Fibroblast of upper back skin (primary cell): ENCODE measurements at places on chromosomes 2 and 18.

GRCh38 chr18:12231986-12232385 lies 22.2 kb upstream of the CIDEA start:
- no peak for DNase-seq

GRCh38 chr2:20955277-20956026 lies 88.4 kb downstream of the APOB start:
- DNase-seq, result no peak

GRCh38 chr2:12694990-12695774 lies 21.6 kb upstream of the TRIB2 start:
- no peak for DNase-seq

GRCh38 chr2:152166633-152167032 lies 8.9 kb downstream of the STAM2 start:
- no peak for DNase-seq

- no peak for DNase-seq
These were observed 14.1 kb upstream of the MSH2 start for GRCh38 chr2:47388888-47389287.

GRCh38 chr2:71696381-71696780 lies 243.0 kb downstream of the DYSF start:
- no peak for DNase-seq

DNA sequence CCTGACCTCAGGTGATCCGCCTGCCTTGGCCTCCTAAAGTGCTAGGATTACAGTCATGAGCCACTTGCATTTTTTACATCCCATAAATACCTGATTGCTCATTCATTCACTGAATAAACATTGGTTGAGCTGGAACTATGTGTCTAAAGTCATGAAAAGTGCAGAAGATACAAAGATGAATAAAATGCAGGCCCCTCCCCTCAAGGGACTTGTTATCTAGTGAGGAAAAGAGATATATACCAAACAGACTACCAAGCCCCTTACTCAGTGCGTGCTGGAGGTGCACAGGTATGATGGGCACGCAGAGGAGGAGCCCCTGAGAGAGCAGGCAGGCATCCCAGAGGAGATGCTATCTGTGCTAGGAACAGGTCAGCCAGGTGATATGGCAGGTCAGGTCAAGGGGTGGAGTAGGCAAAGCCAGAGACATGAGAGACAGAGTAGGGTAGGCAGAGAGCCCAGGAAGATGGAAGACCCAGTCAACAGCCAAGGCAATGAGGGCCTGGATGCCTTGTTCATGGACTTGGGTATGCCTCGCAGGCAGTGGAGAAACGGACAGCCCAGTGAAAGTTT lies 7.7 kb downstream of the FHL2 start:
- DNase-seq, result peak; percentile 73

DNA sequence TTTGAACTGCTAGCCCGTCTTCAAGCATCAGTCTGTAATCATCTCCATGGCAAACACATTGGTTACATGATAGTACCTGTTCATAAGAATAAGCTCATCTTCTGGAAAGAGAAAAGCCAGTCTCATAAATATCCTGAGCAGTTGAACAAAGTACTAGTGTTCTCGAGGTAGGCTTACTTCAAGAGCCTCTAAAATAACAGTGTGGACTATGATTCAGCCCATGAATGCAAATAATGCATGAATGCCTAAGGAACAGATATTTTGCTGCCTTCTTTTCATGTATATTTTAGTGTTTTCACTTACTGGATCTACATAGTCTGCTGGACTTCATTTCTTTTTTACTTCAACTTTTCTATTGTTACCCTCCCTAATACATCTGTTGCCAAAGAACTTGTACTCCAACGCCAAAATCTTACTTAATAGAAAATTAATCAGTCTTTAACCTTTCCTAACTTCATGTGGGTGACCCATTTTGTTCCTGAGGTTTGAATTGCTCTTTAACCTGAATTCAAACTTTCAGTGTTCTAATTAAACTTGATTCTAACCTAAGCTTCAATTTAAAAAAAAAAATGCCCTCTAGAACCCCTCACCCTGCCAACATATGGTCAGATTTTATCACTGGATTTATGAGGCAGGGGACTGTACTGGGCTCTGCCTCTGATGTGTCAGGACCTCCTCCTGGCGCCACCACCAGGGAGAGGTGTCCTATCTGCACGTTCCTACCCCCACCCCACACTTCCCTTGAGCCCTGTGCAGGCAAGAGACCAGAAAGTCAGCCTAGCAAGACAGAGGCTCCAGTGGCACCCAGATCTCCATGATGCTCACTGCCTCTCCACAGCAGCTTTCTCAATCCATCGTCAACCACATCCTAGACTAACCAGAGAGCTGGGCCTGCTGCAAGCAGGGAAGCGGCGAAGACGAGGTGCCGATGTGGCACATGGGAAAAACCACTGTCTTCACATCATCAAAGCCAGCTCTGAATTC lies 264.7 kb upstream of the ID2 start:
- DNase-seq, result peak; percentile 46

DNA sequence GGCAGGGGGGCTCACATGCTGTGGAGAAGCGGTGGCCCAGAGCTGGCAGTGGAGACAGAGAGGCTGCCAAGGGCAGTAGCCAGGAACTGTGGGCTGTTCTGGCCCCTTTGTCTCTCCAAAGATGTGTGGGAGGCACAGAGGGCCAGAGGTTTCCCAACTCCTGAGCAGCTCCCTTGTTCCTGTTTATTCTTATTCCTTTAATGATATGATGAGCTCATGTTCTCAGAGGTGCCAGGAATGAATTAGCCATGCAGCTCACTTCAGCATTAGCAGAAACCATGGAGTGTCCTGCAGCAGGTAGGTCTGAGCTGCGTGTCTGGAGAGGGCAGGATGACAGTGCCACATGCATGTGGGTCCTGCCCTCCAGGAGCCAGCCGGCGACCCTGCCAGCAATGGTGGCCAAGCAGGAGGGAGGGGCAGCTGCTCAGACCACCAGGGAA lies 77.9 kb upstream of the FZD7 start:
- no peak for DNase-seq

- DNase-seq, result no peak
These were observed 15.7 kb downstream of the GPR35 start for GRCh38 chr2:240640939-240641338.

DNA sequence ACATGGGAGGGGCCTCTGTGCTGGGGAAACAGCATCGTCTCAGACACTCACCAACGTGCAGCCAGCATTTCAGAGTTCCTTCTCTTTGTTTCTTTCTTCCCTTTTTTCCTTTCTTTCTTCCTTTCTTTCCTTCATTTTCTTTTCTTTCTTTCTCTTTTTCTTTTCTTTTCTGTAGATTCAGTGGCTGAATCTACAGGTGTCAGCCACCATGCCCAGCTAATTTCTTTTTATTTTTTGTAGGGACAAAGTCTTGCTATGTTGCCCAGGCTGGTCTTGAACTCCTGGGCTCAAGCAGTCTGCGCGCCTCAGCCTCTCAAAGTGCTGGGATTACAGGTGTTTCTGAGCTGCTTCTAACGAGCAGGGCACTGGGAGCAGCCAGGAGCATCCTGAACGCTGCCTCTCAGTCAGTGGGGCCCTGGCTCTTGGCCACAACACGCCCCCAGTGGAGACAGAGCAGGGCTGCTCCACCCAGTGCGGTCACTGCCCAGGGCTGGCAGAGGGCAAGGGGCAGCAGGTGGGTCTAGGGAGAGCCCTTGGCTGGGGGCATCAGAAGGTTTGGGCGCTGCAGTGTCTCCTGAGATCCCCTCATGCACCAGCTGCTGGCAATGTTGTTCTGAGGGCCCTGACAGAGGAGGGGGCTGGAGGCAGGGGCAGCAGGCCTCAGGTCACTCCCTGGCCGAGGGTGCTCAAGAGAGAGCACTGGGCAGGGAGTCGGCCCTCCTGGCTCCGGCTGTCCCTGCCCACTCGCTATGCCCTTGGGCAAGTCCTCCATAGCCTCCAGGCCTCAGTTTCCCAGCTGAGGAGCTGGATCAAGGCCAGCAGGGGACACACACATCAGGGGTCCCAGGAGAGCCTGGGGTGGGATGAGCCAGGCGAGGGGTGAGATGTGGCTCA lies 4.7 kb upstream of the KLHL30 start:
- DNase-seq, result no peak

GRCh38 chr2:186629250-186629996 lies 39.6 kb downstream of the ITGAV start:
- DNase-seq, result peak; percentile 62

- peak; percentile 47 for DNase-seq
These were observed 51.9 kb downstream of the PTPRM start for GRCh38 chr18:7618891-7619442.

DNA sequence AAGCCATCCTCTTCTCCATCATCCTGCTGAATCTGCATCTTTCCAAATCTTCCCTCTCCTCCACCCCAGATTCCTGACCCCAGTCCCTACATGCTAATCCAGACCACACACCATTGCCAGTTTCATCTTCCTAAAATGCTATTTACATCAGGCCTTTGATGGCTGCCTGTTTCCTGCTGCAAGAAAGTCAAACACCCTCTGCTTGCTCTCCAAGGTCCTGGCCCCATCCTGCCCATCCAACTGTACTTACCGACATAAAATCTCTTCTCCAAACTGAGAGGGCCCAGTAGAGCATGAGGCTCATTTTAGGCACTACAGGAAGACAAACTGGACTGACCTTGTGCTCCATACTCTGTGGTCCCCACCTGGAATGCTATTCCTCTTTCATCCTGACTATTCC lies 19.0 kb downstream of the ALK start:
- no peak for DNase-seq

GRCh38 chr2:3189961-3190360 lies 187.7 kb downstream of the EIPR1 start:
- DNase-seq, result no peak

- no peak for DNase-seq
These were observed 49.2 kb downstream of the HNRNPLL start for GRCh38 chr2:38553554-38553953.

- no peak for DNase-seq
These were observed 41.7 kb downstream of the POLR1A start for GRCh38 chr2:86064006-86064405.

DNA sequence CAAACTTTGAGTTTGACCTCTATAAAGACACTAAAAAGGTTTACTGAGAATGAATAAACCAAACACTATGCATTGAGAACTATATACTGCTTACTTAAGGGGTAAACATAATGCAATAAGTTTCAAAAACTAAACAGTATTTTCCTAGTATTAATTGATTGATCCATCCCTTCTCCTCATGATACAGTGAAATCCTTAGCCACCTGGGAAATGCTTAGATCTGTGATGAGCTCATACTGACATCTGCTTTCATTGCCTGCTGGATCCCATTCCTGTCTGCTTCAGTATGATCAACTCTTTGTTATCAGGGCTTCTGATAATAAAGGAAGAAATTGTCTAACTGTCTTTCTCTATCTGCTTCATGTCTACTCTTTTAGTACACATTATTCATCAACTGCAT lies 74.9 kb upstream of the UBE2E3 start:
- no peak for DNase-seq

DNA sequence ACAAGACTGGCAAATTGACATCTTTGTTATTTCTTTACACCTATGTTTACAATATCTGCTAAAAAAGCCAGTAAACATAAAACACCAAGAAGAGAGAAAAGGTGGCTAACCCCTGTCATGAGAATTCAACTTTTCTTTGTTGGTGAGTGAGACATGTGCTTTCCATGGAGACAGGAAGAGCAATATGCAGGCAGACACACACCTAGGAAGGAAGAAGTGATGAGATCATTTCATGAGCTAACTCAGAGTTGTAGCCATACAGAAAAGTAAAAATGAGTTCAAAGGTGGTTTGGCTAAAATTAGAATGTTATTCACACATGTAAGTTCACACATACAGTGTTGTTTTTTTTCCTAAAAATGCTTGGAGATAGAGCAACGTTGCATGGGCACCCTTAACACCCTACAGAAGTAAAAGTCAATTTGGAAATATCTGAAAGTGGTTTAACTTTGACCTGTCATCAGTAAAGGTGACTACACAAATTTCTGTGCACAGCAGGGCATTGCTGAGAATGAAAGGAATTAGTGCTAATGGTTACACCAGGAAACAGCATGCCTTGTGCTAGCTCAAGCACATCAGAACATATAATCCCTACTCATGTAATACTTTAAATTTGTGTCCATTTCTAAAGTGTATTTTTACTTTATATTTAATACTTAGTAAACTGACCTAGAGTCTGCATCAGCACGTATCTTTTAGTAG lies 557.6 kb downstream of the CBLN2 start:
- no peak for DNase-seq

DNA sequence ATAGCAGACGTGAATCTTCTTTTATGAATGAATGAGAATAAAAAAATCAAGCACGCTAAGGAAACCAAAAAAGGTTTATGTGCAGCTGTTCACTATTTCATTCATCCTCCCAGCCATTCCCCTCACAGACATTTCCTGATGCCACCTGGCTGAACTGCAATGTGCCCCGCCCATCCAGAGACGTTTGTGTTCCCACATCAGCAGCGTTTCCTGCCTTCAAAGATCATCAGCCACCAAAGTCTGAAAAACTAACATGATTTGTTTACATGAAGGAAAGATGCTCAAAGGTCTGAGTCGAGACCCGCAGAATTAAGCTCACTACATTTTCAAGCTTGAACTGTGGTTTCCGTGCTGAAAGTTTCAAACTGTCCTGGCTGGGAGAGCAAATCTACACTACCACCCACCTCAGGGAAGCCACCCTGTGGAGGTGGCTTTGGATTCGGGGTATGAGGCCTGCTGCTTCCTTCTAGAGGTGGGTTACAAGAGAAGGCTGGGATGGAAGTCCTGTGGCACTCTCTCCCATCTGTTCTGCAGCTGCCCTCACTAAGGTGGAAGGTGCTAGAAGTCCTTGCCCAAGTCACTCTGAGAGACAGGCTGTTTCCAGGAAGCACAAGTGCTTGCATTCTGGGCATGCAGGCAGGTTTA lies 201.3 kb upstream of the OSR1 start:
- DNase-seq, result no peak
